Activated naive CD4-positive, alpha-beta T cell treated with Interleukin-2 at 50 U/mL for 16 hours (primary cell): ENCODE measurements at places on chromosomes 5 and 9.
A peak's percentile ranks its signal among the peaks of the same experiment; 100 is the strongest.

GRCh38 chr9:128254855-128255759 is 20.7 kb downstream of the GOLGA2 start:
- DNase-seq = peak; percentile 57

GRCh38 chr9:75438716-75439115 is 350.4 kb downstream of the OSTF1 start:
- DNase-seq = no peak

DNA sequence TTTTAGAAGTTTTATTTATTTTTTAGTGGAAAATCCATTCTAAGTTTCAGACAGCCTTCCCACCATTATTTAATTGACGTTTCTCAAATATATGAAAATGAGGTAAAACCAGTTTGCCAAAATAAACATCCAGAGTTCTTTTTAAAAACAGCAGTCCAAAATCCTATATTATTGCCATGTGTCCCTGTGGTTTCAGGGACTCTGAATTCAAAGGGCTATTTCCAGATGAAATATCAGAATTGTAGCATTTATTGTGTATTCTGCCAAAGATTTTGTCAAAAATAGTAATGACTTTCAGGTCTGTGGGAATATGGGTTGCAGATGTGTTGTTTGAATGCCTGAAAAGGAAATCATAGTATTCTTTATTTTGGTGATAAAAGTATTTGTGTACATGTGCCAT is 41.6 kb downstream of the XRCC4 start:
- DNase-seq = no peak

DNA sequence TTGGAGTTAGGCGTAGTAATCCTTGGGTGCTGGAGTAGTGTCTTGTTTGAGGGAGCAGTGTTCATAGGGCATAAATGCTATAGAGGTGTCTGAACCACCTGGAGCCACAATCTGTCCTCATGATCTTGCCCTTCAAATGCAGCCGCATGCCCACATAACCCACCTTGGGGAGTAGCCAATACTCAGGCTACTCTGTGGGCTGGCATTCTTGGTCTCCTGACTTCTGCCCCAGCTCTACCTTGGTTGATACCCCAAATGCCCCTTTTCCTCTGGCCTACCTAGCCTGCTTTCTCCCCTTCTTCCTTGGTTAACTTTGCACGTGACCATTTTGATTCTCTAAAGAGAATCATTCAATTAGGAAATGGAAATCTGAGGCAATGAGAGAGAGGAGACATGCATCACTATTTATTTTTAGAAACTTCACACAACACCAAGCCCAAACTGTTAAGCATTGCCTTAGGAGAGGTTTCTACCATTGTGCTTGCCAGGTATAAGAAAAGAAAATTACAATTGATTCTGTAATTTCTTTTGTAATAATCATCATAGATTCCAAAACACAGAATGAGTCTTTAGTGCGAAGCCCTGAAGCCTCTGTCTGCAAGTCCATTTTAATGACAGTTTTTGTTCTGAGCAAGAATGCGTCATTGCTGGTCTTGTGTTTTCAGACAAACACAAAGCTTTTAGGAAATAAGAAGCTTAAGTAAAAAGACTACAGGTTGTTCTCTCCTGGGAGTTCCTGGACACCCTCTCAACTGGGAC is 135.2 kb downstream of the C9orf152 start:
- DNase-seq = no peak

- no peak for DNase-seq
These were observed 43.9 kb downstream of the F2RL2 start for GRCh38 chr5:76579166-76579937.

- DNase-seq = peak; percentile 30
These were observed 48.3 kb upstream of the HRH2 start for GRCh38 chr5:175609526-175609925.

- no peak for DNase-seq
These were observed 181.7 kb downstream of the ERCC6L2 start for GRCh38 chr9:96057155-96057554.

- DNase-seq = no peak
These were observed 2240.9 kb upstream of the WWC1 start for GRCh38 chr5:166050531-166050930.

DNA sequence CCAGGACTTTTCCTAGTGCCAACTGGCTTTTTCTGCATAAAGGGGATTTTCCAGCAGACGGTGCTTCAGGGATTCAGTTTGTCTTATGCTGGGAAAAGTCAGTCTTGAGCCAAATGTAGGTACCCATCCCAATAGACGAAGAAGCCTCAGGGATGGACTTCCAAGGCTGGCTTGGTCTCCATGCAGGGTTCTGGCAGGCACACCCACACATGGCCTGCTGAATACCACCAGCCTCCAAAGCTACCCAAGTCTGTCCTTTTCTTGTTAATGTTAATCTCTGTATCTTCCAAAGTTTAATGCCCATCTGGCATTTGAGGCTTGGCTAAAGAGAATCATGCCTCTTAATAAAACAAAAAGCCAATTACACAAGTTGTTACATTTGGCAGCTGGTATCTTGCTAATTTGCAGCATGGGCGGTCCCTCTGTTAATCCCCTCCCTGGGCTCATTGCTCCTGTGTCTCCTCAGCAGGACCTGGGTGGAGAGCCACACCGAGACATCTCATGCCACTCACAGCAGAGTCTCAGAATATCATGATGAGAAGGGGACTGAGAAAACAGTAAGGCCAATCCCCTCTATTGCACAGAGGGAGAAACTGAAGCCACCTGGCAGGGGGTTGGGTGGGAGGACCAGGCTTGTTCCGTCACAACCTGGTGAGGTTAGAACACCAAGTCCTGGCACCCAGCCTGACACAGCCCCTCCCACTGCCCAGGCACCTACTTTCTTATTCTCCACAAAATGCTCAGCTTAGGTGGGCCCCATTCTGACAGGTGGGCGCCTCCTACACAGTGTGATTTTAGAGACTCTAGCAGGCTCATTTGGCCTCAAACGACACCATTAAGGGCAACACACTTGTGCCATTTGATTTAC is 243.2 kb downstream of the FSTL4 start:
- DNase-seq = no peak

DNA sequence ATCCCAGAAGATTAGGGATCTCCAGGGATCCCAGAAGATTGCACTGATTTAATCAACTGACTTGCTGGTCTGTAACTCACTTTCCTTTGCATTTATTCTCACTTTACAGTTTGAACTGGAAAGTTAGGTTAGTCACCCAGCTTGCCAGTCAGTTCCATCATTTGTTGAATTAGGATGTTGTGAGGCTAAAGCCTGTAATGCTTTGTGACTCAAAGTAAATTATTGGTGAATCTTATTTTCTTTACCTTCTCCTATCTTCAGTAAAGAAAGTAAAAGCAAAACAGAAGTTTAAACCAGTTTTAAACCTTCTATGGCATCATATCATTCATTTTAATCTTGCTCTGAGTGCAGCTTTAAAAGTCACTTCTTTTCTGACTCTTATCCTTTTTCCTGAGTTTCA is 85.8 kb downstream of the SLC44A1 start:
- DNase-seq = no peak

DNA sequence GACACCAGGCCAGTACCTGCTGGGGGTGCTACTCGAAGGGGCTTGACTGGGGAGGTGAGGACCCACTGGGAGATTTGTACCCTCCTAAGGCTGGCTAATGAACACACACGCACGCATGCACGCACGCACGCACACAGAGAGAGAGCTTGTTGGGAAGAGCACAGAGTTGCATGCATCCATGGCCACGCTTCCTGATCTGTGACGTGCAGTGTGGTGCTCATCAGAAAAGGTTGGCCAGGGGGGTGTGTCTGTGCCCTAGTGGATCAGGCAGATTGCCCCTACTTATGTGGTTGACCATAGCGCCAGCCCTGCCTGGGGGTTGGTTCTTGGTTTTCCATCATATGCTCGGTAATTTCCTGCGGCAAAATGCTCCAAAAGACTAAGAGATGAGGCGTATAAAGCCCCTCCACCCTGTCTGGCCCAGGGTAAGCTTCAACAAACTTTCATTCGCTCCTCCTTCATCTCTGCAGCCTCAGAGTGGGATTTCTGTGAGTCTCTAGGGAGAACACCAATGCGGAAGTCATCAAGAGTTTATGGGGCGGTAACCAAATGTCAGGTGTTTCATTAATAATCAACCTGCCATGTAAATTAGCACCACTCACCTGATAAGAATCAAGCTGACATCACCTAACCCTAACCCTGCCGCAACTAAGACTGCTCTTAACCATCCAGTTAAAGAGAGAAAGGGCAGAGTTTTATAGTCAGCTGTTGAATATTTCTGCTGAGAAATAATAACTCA is 8.0 kb upstream of the GFI1B start:
- DNase-seq = no peak
